Motor neuron (in vitro differentiated cells): ENCODE measurements at places on chromosomes 7 and 10. TPM values are rescaled to one million over a fixed set of nuclear protein-coding genes. Genes with fewer than 3 reads are reported as not detected.

Gene LIPJ
- 0.14 and 0.15 TPM in 2 replicates for total RNA-seq

Gene ZNF804B
- total RNA-seq, result 0.33 and 0.50 TPM in 2 replicates

Gene OR2A5
- 0.19 TPM in 1 of 2 replicates, not detected in the other for total RNA-seq

Gene COBL
- 0.50 and 0.92 TPM in 2 replicates for total RNA-seq

Gene DRGX
- 0.47 and 0.58 TPM in 2 replicates for total RNA-seq

Gene PLOD3
- 14.2 and 18.1 TPM in 2 replicates for total RNA-seq

Gene AKR1C1
- 24.0 and 25.7 TPM in 2 replicates for total RNA-seq

Gene MSRB2
- total RNA-seq, result 22.6 and 23.7 TPM in 2 replicates

Gene AKR1B15
- 0.09 and 0.21 TPM in 2 replicates for total RNA-seq

Gene C7orf57
- 9.1 TPM in 2 replicates for total RNA-seq

Gene CDHR1
- total RNA-seq, result 3.1 and 3.2 TPM in 2 replicates

Gene MYO3A
- total RNA-seq, result 2.2 TPM in 2 replicates

Gene BICC1
- 0.05 and 0.15 TPM in 2 replicates for total RNA-seq

Gene LFNG
- 5.6 and 6.0 TPM in 2 replicates for total RNA-seq

Gene CYP2C8
- total RNA-seq, result 0.33 and 0.63 TPM in 2 replicates

Gene MMP21
- total RNA-seq, result 0.14 and 0.15 TPM in 2 replicates
